ENCODE measurements at places on chromosomes 11 and 22.

DNA sequence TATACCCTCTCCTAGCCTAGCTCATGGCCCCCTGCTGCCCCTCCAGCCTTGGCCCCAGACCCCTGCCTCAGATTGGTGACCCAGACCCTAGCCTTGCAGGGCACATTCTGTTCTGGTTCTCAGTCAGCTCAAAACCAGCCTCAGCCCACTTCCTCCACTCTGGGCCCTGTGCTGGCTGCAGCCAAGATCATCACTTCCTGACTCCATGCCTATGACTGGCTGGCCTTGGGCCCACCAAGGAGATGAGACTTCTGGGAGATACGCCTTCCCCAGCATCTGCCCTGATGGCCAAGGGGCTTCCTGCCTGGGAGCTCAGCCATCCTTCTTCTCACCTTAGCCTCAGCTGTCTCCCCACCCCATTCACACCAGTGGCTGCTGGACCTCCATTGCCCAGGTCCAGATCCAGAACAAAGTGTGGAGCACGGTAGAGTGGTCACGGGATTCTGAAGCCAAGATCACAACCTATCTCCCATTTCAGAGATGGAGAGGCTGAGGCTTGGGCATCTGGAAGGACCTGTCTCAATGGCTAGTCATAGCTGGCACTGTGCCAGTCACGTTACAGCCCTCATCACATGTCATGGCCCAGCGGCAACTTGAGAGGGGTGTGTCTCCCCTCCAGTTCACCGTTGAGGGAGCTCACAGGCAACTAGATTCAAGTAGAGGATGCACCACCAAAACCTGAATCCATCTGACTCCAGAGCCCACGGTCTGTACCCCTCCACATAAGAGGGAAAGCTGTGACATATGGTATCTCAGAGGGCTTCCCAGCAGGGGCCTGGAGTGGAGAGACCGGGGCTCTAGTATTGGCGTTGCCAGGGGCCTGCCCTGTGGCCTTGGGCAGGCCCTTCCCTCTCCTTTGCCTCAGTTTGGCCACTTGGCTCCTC is 43.0 kb upstream of the KLHL35 start:
- peak; percentile 68 for DNase-seq

- DNase-seq = no peak
Measured at GRCh38 chr11:19253153-19253745, 12.5 kb upstream of the E2F8 start.

- no peak for DNase-seq
Measured at GRCh38 chr11:45615182-45615792, 50.1 kb downstream of the CHST1 start.

DNA sequence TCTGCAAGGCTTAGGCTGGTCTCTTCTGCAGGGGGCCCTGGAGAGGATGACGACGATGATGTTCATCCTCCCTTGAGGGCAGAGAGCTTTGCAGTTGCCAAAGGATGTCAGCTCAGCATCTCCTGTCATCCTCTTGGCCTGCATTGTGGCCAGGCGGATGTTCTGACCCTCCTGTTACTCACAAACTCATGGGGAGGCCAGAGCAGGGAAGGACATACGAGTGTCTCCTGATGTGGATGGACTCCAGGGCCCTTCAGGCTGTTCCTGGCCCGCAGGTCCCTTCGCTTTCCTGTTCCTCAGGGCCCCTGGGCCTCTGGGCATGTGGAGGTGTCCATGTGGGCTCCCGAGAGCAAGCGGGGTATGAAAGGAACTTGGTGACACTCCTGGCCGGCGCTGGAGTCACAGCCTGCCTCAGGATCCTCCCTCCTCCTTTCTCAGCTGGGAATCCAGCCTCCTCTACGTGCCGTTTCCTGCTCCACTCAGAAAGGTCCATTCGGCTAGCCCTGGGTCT is 8.5 kb downstream of the ADORA2A start:
- no peak for DNase-seq

GRCh38 chr11:128200467-128200866 is 386.9 kb downstream of the ETS1 start:
- no peak for DNase-seq

GRCh38 chr11:65562020-65562419 is 3.9 kb upstream of the LTBP3 start:
- DNase-seq = no peak

DNA sequence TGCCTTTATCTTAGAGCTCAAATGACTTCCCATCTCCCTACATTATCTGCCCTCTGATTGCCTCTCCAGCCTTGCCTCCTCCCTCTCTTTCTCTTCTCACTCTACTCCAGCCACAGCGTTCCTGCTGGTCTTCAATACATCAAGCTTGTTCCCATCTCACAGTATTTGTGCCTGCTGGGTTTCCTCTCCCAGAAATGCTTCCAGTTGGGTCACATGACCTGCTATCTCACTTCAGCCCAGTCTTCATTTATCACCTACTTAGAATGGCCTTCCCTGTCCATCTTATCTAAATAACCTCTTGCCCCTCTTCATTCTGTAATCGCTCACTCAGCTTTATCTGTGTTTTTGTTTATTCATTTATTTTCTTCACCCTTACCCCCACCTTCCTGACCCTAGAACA is 61.8 kb upstream of the FAR1 start:
- DNase-seq = no peak

DNA sequence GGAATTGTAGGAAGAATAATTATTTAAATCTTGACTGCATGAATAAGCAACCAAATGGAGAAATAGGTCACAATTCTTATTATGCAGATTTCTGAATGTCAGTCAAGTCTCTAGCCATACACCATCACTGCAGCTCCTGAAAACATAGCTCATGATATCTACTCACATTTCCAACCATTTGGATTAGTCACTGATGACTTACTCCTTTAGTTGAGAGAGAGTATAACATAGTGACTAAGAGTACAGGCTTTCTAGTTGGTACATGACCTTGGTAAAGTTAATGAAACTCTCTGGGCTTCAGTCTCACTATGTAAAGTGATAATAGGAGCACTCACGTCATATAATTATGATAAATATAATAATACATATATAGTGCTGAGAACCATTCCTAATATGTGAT is 265.2 kb downstream of the KCNA4 start:
- DNase-seq = no peak
